ENCODE measurements at places on chromosomes 16 and 17. TPM values are rescaled to one million over a fixed set of nuclear protein-coding genes. Genes with fewer than 3 reads are reported as not detected.

The ENPP7 gene
- total RNA-seq: not detected

The CMIP gene
- 4.1 TPM for total RNA-seq

The GP2 gene
- not detected for total RNA-seq

The SRRM2 gene
- 42.6 TPM for total RNA-seq

The SPN gene
- not detected for total RNA-seq

The SLC22A31 gene
- total RNA-seq: 0.47 TPM

The KRT36 gene
- total RNA-seq: 0.12 TPM

The ACSM2A gene
- total RNA-seq: not detected

The CCNF gene
- 9.0 TPM for total RNA-seq

The MRM1 gene
- total RNA-seq: 3.7 TPM

The ITFG1 gene
- 31.2 TPM for total RNA-seq

The TPSAB1 gene
- total RNA-seq: not detected

The CD79B gene
- total RNA-seq: not detected

The DHRS7C gene
- not detected for total RNA-seq

The DERL2 gene
- 23.2 TPM for total RNA-seq

The CPNE7 gene
- 9.1 TPM for total RNA-seq

The TBC1D3 gene
- not detected for total RNA-seq

The ITGAD gene
- total RNA-seq: not detected

The CX3CL1 gene
- total RNA-seq: 0.83 TPM

The MT1E gene
- 148 TPM for total RNA-seq

The NEURL4 gene
- total RNA-seq: 28.4 TPM

The LRRC59 gene
- total RNA-seq: 98.9 TPM

The SAMD14 gene
- 2.2 TPM for total RNA-seq

The GSDMA gene
- not detected for total RNA-seq

The GLIS2 gene
- total RNA-seq: 3.4 TPM

The PYY gene
- total RNA-seq: not detected

The LDAF1 gene
- 36.7 TPM for total RNA-seq

The TNK1 gene
- total RNA-seq: 0.08 TPM

The GAST gene
- total RNA-seq: not detected

The KCNG4 gene
- not detected for total RNA-seq

The COX6A2 gene
- not detected for total RNA-seq

All from smooth muscle cell of the coronary artery (primary cell).